ENCODE measurements at places on chromosomes 5 and 9.

DNA sequence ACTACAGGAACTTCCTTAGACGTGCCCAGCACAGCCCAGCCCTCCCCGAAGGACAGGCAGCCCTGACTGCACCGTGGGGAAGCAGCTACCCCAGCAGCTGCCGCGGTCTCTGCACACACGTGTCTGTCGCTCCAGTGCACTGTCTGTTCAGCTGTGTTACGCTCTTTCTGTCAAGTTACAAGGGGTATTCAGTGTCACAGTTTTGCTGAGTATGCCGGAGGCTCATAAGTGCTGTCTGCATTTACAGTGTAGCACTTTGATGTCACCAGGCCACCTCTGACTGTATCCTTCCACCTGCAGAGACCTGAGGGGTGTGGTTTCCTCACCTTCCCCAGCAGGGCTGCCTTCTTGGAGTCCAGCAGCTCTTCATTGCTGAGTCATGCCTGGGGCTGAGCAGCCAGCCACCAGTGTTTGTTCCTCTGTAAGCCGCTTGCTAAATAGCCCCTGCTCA is 126.8 kb downstream of the EHMT1 start:
- DNase-seq, result no peak

DNA sequence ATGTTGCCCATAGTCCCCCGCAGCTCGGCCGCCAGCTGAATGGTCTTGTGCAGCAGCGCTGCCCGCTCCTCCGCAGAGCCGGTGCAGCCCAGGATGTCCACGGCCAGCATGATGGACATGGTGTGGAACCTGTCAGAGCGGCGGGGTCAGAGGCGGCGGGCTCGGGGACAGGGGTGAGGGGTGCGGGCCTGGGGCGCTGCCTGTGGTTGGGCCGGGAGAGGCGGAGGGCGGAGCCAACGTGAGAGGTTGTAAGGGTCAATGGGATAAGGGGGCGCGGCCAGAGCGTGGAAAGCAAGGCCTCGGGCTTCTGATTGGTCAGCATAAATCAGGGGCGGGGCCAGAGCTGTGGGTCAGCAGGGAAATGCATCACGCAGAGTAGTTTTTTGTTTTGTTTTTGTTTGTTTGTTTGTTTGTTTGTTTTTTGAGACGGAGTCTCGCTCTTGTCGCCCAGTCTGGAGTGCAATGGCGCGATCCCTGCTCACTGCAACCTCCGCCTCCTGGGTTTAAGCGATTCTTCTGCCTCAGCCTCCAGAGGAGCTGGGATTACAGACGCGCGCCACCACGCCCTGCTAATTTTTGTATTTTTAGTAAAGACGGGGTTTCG is 6.8 kb upstream of the TOR2A start:
- DNase-seq, result no peak

- no peak for DNase-seq
Observed at GRCh38 chr5:180421672-180422071, 68.5 kb upstream of the GFPT2 start.

DNA sequence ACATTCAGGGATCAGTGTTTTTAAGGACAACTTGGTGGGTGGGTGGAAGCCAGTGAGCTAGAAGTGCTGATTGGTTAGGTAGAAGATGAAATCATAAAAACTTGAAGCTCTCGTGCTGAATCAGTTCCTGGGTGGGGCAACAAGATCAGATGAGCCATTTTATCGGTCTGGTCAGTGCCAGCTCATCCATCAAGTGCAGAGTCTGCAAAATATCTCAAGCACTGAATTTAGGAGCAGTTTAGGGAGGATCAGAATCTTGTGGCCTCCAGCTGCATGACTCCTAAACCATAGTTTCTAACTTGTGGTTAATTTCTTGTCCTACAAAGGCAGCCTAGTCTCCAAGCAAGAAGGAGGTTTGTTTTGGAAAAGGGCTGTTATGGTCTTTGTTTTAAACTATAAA is 166.4 kb downstream of the FAM170A start:
- DNase-seq, result no peak

DNA sequence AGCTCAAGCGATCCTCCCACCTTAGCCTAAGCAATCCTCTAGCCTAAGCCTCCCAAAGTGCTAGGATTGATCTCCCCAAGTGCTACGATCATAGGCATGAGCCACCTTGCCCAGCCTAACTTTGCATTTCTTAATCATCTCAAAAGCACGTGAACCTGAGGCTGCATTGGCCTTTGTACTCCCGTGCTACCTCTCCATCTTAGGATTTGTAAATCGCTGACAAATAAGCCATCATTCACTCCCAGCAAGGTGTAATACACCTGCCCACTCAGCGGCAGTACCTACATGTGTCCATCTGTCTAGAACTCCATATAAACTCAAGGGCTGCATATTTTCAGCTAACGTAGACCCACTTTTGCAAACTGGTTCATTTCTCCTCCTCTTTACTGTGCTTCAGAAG is 2.8 kb downstream of the ANKH start:
- no peak for DNase-seq

- DNase-seq, result no peak
Observed at GRCh38 chr5:31113101-31113500, 80.4 kb upstream of the CDH6 start.

- no peak for DNase-seq
Observed at GRCh38 chr9:16879416-16879815, 8.9 kb upstream of the BNC2 start.

- DNase-seq, result no peak
Observed at GRCh38 chr9:37950561-37950960, 46.6 kb upstream of the SLC25A51 start.

- DNase-seq, result no peak
Observed at GRCh38 chr5:131563434-131564228, 71.4 kb downstream of the RAPGEF6 start.

- DNase-seq, result no peak
Observed at GRCh38 chr5:116402235-116402634, 172.4 kb downstream of the SEMA6A start.

- no peak for DNase-seq
Observed at GRCh38 chr5:90866915-90867731, 308.5 kb downstream of the ADGRV1 start.

GRCh38 chr5:172584638-172585037 is 56.4 kb upstream of the NEURL1B start:
- DNase-seq, result no peak

DNA sequence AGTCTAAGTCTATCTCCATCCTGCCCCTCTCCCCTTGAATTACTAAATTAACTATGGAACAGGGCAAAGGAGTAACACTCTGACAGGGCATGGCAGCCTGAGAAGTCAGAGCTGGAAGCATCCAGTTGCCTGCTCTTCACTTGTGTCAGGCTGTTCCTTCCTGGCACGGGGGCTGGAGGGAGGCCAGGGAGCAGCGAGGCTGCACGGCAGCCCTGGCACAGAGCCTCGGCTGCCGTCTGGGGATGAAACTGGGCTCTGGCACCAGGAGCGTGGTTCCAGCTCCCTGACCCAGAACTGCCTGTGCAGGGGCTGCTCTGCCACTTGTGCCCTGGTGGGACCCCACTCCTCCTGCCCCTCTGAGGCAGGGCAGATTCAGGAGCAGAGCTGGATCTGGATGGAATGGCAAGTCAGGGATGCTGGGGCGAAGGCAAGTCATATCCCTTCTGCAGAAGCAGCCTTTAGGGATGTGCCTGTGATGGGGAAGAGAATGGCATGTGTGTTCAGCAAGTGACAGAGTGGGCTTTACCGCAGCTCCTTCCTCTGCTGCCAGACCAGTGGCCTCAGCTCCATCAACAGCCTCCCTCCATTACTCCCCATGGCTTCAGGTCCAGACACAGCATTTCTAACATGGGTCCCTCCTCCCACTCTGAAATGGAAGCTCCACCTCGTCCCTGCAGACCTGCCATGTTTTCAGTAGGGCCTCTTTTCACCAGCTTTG is 42.2 kb upstream of the PDE8B start:
- DNase-seq, result no peak

GRCh38 chr9:128765499-128765898 is 6.2 kb downstream of the ZER1 start:
- DNase-seq, result no peak

GRCh38 chr5:138064526-138064925 is 19.3 kb upstream of the WNT8A start:
- no peak for DNase-seq

- DNase-seq, result no peak
Observed at GRCh38 chr5:157598350-157598936, 22.9 kb upstream of the ADAM19 start.

DNA sequence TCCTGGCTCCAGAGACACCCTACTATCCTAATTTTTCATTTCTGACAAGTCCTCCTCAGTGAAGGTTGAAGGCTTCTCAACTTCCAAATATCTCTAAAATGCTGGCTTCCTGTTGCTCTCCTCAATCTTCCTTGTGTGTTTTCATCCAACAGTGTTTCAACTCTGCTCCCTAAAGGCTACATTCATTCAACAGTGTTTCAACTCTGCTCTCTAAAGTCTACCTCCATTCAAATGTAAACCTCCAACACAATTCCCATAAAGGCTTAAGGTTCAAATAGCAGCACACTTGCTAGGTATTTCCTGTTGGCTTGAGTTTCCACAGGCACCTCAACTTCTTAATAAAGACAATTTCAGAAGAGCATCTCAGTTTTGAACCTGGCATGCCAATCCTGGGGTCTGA is 164.8 kb downstream of the HINT1 start:
- DNase-seq, result no peak

DNA sequence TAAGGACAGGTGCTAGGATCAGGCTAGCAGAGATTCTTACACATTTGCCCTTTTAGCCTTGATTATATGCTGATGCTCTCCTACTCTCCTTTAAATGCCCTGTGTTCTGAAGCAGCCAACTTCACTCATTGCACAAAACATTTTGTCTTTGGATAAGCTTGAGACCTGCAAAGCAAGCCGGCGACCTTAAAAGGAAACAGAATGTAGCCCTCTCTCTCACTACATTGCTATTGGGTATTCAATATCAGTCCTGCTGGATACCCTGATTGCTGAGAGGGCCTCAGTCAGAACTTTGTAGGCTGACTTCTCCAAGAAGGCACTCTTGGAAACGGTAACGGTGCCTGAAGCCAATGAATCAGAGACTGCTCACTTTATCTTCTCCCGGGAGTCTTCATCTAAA is 528.9 kb downstream of the DTWD2 start:
- DNase-seq, result no peak

- no peak for DNase-seq
Observed at GRCh38 chr9:87199782-87200181, 252.5 kb upstream of the GAS1 start.

DNA sequence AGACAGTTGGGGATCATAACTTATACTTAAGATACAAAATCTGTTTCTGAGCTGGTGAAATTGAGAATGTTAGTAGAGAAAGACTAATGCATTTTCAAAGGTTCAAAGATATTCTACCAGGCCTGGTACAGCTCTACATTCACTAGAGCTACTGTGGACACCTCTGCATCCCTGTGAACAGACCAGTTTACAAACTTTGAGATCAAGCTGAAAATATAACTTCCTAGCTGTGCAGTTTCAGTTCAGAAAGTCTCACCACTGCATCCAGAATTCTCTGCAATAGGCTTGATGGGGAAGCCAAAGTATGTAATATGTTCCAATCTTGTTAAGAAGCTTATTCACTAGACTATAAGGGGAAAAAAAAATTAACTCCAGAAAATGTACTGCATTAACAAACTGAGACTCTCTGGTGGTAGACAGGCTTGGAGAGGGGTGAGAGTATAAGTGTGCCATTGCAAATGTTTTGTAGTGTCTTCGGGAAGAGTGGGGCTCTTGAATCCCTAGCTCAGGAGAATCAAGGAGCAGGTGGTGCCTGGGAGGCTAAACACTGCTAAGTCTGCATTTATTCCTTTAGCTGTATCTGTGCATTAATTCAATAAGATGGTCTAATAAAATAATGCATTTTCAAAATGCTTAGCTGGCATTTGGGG is 671.9 kb downstream of the NR2F1-AS1 start:
- no peak for DNase-seq

GRCh38 chr9:70902692-70903131 is 218.7 kb downstream of the TRPM3 start:
- DNase-seq, result no peak

- peak; percentile 61 for DNase-seq
Observed at GRCh38 chr9:136901516-136902258, 15.4 kb downstream of the TRAF2 start.

GRCh38 chr5:1129711-1130055 is 17.8 kb upstream of the SLC12A7 start:
- DNase-seq, result no peak

DNA sequence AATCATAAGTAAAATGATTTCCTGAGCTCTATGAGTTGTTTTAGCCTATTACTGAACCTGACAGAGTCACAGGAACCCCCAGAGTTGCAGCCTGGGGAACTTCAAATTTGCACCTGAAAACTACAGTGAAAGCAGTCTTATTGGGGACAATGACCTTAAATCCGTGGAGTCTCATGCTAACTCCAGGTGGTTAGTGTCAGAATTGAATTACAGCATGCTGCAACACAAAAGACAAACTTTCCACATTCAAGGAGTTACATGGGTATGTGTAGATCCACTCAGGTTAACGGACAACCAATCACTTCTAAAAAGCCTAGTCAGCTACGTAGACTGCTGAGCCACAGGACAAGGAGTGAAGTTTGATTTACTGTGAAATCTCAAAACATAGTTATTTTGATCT is 49.7 kb downstream of the PLPP1 start:
- no peak for DNase-seq

GRCh38 chr9:89410641-89411350 is 87.1 kb downstream of the SEMA4D start:
- DNase-seq, result no peak

- DNase-seq, result no peak
Observed at GRCh38 chr5:67133217-67133616, 63.4 kb downstream of the CD180 start.

DNA sequence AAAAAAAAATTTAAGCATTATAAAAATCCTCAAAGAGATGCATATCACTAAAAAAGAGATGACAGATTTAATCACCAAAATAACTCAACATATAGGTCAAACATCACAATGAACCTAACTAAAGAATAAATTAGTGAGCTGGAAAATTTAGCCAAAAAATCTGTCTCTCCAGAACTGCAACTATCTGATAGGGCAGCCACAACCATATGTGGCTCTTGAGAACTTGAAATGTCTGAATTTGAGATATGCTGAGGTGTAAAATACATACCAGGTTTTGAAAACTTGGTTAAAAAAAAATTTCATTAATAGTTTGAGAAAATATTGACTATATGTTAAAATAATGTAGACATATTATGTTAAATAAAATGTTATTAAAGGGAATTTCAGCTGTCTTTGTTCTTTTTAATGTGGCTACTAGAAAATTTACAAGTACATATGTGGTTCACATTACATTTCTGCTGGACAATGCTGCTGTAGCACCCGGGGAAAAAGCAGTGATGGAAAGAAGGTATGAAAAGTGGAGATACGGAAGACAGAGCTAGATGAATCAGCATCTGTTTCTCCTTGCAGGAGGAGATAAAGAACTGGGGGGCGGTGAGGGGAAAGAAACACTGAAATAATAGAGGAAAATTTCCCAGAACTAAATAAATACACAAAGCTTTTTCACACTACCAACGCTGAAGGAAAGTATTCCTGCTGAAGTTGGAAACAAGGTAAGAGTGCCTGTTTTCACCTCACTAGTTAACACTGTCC is 66.1 kb downstream of the DCP2 start:
- DNase-seq, result no peak

GRCh38 chr9:81589392-81589791 is 100.0 kb downstream of the TLE1 start:
- DNase-seq, result no peak
